Stimulated activated CD8-positive, alpha-beta memory T cell treated with anti-CD3 and anti-CD28 coated beads, Interleukin-7, amount 100 ng/mL, for 1 hour (primary cell): ENCODE measurements at places on chromosomes 4 and X.

DNA sequence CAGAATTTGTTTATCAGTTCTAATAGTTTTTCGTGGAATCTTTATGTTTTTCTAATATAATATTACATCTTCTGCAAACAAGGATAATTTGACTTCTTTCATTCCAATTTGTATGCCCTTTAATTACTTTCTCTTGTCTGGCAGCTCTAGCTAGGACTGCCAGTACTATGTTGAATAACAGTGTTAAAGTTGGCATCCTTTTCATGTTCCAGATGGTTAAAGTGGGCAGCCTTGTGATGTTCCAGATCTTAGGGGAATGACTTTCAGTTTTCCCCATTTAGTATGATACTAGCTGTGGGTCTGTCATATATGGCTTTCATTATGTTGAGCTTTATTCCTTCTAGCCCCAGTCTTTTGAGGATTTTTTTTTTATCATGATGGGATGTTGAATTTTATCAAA is 220.6 kb upstream of the WDFY3 start:
- no peak for DNase-seq

GRCh38 chr4:26124753-26125321 is 196.0 kb upstream of the RBPJ start:
- no peak for DNase-seq

GRCh38 chr4:182855312-182855711 is 61.9 kb downstream of the DCTD start:
- DNase-seq = no peak

- DNase-seq = no peak
Measured at GRCh38 chrX:73217621-73218020, 3.0 kb upstream of the NAP1L2 start.

DNA sequence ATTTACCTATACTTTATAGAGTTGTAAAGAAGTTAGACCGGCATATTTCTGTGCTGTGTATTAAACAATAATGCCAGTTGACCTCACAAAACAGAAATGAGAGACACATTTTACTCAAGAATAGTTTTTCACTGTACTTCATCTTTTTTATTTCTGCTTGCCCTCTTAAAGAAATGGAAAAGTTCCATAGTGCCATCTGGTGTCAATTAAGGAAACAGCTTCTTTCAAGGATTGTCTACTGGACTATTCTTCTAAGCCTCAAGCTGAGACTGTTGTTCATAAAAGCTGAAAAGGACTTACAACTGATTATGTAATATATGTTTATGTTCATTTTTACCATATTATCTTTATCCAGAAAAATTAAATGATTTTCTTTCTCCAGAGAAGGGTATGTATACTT is 1523.7 kb downstream of the ARAP2 start:
- DNase-seq = no peak

- no peak for DNase-seq
Measured at GRCh38 chr4:176849076-176849475, 56.4 kb upstream of the VEGFC start.
